GM04504 (cell line): ENCODE measurements at places on chromosomes 12 and 14.
A peak's percentile ranks its signal among the peaks of the same experiment; 100 is the strongest.

DNA sequence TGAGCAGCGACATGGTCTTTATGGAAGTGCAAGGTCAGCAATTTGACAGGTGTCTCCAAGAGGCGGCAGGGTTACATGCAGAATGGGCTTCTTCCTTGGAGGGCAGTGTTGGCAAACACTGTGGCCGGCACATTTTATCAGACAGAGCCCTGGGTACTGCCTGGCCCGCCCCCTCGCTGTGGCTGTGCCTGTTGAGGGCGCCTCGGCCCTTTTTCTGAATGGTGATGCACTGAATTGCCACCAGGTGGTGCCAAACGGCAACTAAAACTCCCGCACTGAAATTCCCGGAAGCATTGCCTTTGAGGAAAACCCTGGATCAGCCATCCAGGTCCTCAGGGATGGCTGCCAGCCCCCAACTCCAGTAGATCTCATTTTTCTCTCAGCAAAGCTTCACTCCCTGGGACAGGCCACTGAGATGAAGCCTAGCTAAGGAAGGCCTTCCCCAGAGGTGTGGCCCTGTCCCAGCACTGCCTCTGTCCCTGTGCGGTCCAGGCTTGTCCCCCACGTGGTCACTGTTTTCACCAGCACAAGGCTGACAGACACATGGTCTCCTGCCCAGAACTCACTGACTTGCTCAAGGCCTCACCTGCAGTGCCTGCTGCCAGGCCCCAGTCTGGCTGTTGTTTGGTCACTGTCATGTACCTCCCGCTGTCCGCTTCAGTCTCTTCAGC is 73.6 kb downstream of the TESC start:
- DNase-seq = peak; percentile 25

DNA sequence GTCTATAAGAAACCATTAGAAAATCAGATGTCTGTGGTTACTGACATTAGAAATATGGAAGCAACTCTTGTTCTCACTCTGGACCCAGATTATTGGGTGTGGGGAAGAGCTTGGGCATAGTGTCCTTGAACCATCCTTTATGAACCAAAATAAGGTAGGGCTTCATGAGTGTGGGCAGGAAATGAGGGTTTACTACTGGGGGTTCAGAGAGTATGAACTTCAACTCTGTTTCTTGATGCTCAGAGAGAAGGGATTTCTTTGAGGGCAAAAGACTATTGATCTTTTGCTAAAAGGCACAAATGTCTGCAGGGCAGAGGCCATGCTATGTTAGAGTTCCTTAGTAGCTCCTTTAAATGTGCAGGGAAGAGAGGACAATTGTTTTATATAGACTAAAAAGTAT is 183.3 kb upstream of the ATP2B1 start:
- no peak for DNase-seq

DNA sequence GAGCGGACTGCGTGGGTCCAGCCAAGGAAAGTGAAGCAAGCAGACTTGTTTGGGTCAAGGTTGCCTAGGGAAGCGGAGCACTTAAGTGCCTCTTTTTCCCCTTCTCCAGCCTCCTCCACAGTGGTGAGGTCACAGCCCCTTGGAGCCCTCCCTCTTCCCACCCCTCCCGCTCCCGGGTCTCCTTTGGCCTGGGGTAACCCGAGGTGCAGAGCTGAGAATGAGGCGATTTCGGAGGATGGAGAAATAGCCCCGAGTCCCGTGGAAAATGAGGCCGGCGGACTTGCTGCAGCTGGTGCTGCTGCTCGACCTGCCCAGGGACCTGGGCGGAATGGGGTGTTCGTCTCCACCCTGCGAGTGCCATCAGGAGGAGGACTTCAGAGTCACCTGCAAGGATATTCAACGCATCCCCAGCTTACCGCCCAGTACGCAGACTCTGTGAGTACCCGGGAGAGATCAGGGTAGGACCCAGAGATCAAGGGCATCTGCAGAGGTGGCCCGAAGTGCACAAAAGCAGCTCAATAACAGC is at the start of gene TSHR:
TSS of gene TSHR (plus strand) at position 206 of the 526 bp plus-strand sequence. CDS start at position 266, 60 bp downstream.
- no peak for DNase-seq

- no peak for DNase-seq
These were observed 223.6 kb upstream of the TMPO start for GRCh38 chr12:98291828-98292227.

- no peak for DNase-seq
These were observed 240.8 kb upstream of the TMPO start for GRCh38 chr12:98274430-98275130.

DNA sequence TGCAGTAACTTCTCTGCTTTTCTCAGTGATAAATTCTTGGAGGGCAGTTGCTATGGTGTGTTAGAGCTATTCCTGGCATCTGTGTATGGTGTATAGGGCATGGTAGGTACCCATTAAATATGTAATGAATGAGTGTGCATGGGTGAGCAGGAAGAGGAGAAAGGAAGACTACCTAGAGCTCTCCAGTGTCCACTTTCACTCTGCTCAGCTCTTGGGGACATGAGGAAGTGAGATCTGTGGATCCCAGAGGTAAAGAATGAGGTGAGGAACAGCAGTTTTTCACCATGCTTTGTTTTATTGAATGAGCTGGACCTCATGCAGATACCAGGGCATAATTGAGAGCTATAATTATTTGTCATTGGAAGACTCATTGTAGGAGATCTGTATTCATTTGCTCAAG is 444.8 kb upstream of the RGS6 start:
- no peak for DNase-seq

DNA sequence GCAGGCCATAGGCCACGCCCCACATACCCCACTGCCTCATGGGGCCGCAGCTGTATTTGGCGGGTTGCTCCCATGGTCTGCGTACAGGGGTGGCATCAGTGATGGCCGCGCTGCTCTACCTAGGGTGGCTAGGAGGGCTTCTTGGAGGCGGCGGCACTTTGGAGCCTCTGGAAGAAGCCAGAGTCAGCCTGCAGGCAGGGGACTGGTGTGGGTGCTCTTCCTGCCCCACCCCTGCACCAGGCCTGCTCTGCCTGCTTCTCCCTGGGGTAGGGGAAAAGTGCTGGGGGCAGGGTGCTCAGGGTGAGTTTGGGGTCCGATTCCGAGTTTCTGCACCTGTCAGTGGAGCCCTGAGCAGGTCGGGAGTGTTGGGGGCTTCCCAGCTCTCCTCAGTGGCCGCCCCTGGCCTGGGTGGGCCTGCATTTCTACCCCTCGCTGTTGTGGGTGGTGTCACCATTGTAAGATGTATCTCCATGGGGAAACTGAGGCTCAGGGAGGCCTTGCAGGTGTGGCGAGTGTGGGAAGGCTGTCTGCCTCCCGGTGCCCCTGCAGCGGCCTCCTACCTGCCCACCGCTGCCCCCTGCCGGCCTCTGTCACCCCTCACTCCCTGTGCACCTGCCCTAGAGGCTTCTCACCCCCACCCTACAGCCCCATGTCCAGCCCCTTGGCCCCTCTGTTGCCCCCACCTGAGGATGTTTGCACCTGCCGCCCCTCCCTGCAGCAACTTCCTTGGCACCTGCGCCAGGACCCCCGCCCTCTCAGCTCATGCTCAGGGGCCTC is 5.5 kb downstream of the CEP170B start:
- DNase-seq = no peak

GRCh38 chr12:128133321-128134073 is 133.5 kb upstream of the TMEM132C start:
- DNase-seq = no peak

DNA sequence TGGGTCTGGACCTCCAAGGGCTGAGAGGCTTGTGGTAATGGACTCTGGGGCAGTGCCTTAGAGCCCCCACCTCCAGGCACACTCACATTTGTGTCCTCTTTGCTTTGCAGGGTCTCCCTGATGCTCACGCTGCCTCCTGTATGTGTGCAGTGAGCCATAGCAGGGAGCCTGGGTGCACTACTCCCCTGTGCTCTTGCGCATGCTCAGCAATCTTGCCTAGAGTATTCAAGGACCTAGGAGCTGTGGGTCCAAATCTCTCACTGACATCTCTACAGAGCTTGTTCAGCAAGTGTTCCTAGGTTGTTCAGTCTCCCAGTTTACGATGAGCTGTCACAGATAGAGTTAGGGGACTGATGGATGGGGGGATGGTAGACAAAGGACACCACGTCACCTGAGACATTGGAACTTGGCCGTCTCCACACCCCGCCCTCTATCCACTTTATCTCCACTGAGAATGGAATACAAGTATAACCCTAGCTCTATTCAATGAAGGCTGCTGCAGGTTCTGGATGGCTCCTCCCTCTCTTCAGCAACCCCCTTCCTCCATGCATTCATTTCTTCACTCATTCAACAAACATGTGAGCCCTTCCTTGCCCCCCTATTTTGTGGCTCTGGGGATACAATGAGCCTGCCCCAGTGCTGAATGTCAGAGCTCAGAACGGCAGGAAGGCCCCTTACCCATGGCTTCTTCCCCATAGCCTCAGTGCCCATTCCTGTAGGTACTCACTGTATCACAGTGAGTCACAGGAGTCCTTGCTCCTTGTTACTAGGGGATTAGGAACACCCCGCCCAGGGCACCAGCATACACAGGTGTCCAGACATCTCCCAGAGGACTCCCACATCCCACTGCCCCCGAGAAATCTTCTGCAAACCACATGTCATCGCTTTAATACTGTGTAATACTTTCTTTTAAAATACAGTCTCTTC is 31.2 kb downstream of the FIGNL2 start:
- no peak for DNase-seq

DNA sequence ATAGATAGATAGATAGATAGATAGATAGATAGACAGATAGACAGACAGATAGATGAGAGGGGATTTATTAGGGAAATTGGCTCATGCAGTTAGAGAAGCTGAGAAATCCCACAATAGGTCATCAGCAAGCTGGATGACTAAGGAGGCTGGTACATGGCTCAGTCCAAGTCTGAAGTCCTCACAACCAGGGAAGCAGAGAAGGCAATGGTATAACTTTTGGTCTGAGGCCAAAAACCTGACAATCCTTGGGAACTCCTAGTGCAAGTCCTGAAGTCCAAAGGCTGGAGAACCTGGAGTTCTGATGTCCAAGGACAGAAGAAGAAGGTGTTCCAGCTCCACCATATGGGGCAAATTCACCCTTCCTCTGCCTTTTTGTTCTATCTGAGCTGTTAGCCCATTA is 517.6 kb upstream of the ATP2B1 start:
- DNase-seq = no peak

DNA sequence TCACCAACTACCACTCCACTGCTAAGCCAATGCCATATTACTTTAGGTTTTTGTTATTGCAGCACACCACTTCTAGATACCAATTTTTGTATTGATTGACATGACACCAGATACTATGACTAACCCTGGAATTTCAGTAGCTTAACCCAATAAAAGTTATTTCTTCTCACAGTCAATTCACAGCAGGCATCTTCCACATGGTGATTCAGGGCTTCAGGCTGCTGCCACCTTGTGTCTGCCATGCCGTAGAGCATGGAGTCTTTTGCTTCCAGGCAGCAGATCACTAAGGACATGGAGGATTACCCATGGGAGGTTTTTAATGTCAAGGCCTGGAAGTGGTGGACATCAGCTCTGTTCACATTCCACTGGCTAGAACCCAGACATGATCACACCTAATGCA is 56.4 kb upstream of the LTA4H start:
- no peak for DNase-seq
